A549 treated with dexamethasone at 1 μM for 4 hours (cell line): ENCODE measurements at places on chromosomes 3 and 15. TPM values are rescaled to one million over a fixed set of nuclear protein-coding genes. Genes with fewer than 3 reads are reported as not detected.

The MAGEL2 gene
- not detected in 5 replicates for total RNA-seq

The STRIT1 gene
- total RNA-seq: not detected in 5 replicates

The GJD2 gene
- total RNA-seq: not detected in 5 replicates

The XIRP1 gene
- total RNA-seq: 0.21 to 0.28 TPM (median 0.25 TPM) in 5 replicates

The ROPN1 gene
- not detected in 5 replicates for total RNA-seq
